Stimulated activated CD8-positive, alpha-beta memory T cell treated with anti-CD3 and anti-CD28 coated beads, Interleukin-4, amount 100 ng/mL, for 1 hour (primary cell): ENCODE measurements at places on chromosomes 4 and X.

- DNase-seq = no peak
Observed at GRCh38 chr4:16253127-16253960, 27.1 kb upstream of the TAPT1 start.

DNA sequence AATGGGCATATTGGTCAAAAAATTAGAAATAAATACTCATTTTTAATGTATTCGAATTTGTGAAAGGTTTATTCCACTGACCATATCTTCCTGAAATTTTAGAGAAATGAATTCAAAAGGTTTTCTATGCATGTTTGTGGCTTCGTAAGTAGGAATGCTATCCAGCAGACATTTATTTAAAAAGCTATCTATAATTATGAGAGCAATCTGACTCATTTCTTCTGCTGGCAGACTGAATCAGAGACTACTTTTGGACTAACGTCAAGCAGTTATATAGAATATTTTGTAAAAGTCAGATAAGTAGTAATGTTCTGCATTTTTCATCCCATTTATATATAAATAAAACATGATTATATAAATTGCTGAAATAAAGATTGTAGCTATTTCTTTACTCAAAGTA lies 125.0 kb downstream of the SPCS3 start:
- no peak for DNase-seq

DNA sequence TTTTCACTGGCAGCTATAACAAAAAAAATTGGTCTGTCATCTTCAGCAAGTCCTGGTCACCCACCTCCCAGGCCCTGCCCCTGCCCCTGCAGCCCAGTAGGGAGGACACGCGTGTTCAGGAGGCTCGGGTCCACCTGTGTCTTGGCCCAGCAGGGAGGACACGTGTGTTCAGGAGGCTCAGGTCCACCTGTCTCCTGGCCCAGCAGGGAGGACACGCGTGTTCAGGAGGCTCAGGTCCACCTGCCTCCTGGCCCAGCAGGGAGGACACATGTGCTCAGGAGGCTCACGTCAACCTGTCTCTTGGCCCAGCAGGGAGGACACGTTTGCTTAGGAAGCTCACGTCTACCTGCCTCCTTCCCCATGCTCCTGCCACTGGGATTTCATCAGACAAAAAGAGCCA lies 44.9 kb downstream of the HTT-AS start:
- no peak for DNase-seq

GRCh38 chrX:17033225-17033624 lies 86.8 kb downstream of the REPS2 start:
- no peak for DNase-seq

- DNase-seq = no peak
Observed at GRCh38 chr4:54157606-54158005, 57.6 kb downstream of the GSX2 start.

DNA sequence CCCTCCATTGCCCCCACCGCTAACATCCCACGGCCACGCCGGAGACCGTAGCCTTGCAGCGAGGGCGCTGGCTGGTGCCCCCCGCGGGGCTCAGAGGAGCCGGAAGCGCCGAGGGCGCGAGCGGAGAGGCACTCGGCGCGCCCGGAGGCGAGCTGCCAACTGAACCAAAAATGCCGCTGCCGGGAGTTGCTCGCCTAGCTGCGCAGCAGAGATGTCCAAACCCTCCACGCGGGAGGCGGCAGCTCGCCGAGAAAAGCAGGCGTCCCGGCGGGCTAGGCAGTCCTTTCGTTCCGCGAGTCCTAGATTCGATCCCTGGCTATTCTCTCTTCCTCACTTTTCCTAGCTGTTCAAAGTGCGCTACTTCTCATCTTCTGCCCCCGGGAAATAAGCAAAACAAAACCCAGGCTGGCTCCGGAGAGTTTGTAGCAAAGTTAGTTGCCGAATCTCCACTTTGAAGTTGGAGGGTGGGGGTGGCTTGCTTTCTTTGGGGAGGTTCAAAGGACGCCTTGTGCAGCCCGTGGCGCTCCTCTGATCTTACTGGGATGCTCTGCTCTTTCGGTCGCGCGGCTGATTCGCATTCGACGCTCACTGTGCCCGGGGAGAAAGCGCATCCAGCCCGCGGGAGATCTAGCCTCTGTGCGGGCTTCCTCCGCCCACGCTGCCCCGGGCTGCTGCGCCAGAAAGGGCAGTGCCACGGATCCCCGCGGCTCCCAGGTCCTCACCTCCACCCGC lies 723 bp downstream of the NKX6-1 start:
- DNase-seq = no peak

DNA sequence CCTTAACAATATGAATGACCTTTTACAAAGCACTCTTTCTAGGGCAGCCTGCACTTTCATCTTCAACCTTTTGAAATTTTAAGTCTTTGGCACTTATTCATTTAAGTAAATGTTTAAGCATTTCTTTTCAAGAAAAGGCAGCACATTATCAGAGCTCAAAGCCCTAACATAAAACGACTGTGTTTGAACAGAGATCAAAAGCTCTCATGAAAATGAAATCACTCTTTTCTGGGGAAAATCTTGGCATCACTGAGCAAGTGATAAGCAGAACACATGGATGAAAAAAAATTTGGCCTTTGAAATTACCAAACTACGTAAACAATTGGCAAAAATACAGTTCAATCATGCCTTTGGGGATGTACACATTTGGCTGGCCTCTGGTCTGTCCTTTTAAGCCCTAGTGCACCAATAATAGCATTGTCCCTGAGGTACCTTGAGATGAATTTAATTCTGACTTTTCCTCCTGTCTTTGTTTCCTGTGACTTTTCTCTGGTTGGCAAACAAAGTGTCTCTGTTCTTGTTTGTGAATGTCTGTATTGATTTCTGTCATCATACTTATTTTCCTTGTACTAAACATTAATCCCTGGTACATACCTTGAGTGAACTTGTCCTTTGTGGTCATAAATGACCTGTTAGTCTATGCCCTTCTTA lies 12.9 kb upstream of the ODAM start:
- no peak for DNase-seq

- no peak for DNase-seq
Observed at GRCh38 chr4:153021276-153021675, 85.2 kb downstream of the FHDC1 start.

DNA sequence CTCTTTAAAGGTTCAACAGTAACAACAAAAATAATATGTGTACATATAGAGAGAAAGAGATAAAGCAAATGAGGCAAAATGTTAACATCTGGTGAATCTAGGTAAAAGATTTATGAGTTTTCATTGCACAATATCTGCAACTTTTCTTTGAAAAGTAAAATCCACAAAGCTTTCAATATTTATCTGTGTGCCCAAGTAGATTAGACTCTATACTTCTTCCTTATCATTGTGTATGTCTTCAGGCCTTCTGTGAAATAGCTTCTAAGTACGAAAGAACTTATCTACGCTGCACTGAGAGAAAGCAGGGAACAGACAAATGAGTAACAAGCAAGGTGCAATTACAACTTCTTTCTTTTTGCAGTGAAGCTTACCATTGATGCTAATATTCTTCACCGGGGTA lies 81.6 kb downstream of the NPNT start:
- no peak for DNase-seq

GRCh38 chr4:1821679-1822567 lies 28.8 kb downstream of the FGFR3 start:
- DNase-seq = no peak
